ENCODE measurements at places on chromosomes 3 and 15.
A peak's percentile ranks its signal among the peaks of the same experiment; 100 is the strongest.

DNA sequence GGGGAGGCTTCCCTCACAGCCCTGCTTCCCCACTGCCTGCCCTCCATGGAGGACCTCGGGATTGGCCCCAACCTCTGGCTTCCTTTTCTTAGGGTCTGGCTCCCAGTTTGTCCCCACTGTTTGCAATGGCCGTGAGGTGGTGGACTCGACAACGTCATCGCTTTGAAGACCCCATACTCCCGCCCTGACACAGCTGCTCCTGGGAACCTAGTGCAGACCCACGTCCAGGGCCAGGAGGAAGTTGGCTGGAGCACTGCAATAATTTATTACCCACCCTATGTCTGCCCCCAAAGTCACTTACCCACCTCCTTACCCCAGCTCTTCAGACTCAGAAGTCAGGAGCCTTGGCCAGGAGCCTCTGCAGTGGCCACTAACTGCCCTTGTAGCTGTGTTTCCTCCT lies 11.1 kb downstream of the GRM2 start:
- no peak for DNase-seq

DNA sequence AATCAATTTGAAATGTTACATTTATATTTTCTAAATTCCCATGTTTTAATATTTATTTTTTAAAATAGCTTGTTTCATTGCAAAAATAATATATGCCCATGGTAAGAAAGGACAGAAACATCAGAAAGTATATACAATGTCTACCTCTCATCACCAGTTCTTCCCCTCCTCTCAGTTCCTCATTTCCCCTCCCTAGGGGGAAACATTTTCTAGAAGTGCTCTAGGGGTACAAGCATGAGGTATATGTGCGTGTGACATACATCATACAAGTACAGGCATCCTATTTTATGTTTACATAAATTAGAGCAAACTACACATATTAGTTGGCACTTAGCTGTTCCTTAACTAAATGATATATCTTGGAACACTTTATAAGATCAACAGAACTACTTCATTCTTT lies 189.3 kb upstream of the VEPH1 start:
- DNase-seq, result peak; percentile 13

DNA sequence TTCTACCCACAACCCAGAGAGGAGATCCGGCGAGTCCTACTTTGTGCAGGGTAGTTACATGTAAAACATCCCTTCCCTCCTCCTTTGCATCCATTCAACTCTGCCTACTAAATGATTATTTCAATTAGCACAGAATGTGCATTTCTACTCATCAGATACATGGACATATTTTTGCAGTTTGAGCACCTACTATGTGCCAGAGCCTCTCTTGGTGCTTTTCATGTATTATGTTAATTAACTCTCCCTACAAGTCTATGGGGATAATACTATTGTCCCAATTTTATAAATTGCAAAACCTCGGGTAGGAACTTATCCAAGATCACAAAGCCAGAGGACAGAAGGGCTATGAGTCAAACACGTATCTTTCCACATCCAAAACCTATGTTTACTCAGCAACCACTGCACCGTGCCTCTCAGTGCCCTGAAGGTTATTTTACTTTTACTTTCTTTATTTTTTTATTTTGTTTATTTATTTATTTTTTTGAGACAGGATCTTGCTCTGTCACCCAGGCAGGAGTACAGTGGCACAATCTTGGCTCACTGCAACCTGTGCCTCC lies 432.8 kb downstream of the MAGI1 start:
- no peak for DNase-seq

- no peak for DNase-seq
These were observed at the start of gene LSAMP for GRCh38 chr3:116445311-116445841. TSS of gene LSAMP (minus strand) at chr3:116445487.

- DNase-seq, result no peak
These were observed 485.5 kb upstream of the THBS1 start for GRCh38 chr15:39095218-39095879.

DNA sequence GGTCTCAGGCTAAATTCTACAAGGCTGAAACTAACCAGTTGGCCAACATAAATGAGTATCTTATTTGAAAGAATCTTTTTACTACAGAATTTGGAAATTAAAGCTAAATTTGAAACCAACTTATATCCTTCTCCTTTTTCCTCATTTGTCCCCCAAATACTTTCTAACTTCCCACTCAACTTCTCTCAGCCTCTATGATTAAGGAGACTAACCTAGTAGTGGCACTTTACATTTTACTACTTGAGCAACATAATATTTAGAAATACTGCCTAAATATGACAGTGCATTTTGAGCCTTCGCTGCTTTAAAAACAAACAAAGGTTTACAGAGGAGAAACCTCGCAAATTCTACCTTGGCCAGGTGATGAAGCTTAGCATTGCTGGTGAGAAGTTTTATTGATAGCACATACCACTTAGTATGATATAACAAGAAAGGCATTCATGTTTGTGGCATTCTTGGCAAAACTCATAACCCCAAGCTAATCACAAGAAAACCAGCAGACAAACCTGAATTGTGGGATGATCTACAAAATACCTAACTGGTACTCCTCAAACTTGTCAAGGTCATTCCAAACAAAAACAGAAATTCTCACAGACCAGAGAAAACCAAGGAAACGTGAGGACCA lies 432.1 kb upstream of the CFAP20DC start:
- DNase-seq, result no peak

- DNase-seq, result no peak
These were observed 845.3 kb downstream of the MCTP2 start for GRCh38 chr15:95076678-95076990.

DNA sequence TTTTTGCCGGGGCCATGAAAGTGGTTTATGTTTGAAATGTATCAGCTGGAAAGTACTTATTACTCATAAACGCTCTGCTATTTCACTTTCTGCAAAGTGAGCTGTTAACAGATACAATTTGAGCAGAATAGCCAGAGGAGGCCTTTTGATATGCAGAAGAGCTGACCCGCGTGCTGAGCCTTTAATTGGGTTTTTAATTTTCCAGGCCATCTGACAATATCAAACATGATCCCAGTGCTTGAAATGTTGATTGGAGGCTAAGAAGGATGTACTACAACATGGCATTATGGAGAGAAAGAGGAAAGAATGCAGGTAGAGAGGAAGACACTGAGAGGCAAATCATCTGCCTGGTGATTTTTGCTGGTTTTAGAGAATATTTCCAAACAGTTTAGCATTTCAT lies 261.3 kb upstream of the MEIS2 start:
- DNase-seq, result no peak

GRCh38 chr3:27479806-27480543 lies 4.2 kb downstream of the SLC4A7 start:
- DNase-seq, result peak; percentile 58

DNA sequence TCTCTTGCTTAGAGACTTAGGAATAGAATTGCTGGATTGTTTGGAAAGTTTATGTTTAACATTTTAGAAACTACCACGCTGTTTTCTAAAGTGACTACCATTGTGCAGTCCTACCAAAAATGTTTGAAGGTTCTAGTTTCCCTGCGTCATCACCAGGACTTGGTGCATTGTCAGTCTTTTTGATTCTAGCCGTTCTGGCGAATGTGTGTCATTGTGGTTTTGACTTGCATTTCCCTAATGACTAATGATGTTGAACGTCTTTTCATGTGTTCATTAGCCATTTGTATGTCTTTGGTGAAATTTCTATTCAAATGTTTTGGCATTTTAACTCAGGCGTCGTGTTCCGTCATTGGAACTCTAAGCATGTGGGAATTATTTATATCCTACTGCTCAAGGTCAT lies 58.0 kb downstream of the CHD2 start:
- DNase-seq, result peak; percentile 11

DNA sequence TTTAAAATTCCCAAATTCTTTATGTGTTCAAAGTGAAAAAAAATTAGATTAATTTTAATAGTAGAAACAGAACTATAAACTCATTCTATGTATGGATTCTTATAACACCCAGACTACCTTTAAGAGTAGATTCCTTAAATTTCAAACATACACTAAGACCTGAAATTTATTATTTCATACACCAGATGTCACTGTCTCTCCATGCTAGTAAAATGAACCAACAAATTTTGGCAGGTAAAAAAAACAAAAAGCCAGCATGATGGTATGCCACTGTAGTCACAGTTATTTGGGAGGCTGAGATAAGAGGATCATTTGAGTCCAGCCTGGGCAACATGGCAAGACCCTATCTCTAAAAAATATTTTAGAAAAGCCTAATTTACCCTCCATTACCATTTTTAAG lies 461.3 kb upstream of the NAALADL2 start:
- peak; percentile 34 for DNase-seq

DNA sequence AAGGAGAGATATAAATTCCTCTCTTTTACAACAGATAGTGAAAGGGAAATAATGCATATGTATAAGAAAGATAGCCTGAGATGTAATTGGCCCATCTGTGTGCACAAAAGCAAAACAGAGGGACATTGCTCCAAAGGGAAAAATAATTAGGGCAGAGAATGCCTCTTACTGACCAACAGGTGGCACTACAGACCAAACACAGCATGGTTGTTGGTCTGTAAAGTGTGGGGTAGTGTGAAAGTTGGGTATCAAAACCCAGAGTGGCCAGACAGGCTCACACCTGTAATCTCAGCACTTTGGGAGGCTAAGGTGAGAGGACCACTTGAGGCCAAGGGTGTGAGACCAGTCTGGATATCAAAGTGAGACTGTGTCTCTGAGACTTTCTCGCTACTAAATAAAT lies 4.5 kb upstream of the TLNRD1 start:
- peak; percentile 67 for DNase-seq

DNA sequence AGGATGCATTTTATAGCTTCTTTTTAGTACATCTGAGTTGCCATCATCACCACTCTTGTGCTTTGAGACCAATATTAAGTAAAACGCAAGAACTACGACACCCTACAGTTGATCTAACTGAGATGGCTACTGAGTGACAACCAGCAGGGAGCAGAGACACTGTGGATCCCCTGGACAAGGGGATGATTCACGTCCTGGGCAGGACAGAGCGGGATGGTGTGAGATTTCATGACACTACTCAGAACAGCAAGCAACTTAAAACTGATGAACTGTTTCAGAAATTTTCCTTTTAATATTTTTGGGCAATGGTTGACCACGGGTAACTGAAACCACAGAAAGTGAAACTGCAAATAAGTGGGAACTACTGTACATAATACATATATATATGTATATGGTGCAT lies 299.2 kb downstream of the ADAMTS17 start:
- DNase-seq, result peak; percentile 48

DNA sequence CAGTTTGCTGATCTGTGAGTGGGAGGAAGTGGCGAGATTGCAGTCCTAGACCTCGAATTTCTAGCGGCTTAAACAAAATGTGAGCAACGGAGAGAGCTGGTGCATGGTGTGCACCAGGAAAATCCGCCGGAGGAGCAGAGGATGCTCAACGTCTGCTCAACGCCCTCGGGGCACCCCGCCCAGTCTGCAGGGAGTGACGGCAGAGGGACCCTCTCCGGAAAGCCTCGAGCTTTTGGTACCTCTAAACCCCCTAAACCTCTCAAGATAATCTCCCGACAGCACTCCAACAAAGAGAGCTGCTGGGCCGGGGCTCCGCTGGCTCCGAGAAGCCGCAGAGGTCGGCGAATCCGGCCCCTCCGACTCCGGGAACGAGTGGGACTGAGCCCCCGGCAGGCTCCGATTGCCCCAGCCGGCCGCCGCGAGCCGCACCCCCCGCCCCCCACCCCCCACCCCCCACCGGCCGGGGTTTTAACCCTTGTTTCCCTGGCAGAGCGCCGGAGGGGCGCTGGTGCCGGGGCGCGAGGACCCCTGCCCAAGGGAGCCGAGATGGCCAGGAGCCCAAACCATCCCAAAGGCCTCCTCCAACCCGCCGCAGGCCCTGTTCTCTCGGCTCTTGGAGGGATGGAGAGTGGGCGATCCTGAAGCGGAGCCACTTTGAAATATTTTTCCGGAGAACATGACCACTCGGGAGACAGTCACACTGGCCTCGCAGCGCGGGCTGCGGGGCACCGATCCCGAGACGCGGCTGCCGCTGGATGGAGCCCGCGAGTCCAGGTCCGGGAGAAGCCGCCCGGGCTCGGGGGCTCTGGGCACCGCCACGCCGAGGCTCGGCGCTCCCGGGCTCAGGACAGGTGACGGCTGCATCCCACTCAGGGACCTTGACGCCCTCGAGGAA lies 1.5 kb downstream of the MEGF11 start:
- peak; percentile 62 for DNase-seq

DNA sequence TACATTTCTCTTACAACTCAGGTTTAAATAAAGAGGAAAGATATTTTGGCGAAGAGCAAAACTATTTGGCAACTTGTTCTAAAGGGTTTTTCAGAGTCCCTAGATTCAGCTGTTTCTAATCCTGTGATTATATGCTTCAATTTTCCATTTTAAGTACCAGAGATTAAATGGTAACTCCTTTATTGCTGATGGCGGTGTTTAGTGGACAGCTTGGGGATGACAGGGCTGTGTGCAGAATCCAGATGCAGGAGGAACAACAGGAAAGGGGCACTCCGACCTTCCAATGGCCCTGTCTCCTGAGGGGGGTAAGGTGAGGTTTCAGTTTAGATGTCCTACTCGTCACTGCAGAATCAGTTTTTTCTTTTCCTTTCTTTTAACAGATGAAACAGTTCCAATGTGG lies 405.0 kb downstream of the PDCD6IP start:
- DNase-seq, result no peak

All from NB4 (cell line).